ENCODE measurements at places on chromosomes 2 and 18.

- no peak for DNase-seq
Observed at GRCh38 chr2:176138526-176138922, 9.0 kb downstream of the HOXD8 start.

GRCh38 chr2:128394007-128394730, 75.5 kb upstream of the HS6ST1 start:
- no peak for DNase-seq

GRCh38 chr2:197994751-197995150, 190.4 kb downstream of the PLCL1 start:
- DNase-seq: no peak

- DNase-seq: no peak
Observed at GRCh38 chr2:241482126-241482955, 26.0 kb downstream of the STK25 start.

- no peak for DNase-seq
Observed at GRCh38 chr2:8977758-8978157, 25.7 kb downstream of the MBOAT2 start.
